ENCODE measurements at places on chromosomes 13 and 19.
A peak's percentile ranks its signal among the peaks of the same experiment; 100 is the strongest.

DNA sequence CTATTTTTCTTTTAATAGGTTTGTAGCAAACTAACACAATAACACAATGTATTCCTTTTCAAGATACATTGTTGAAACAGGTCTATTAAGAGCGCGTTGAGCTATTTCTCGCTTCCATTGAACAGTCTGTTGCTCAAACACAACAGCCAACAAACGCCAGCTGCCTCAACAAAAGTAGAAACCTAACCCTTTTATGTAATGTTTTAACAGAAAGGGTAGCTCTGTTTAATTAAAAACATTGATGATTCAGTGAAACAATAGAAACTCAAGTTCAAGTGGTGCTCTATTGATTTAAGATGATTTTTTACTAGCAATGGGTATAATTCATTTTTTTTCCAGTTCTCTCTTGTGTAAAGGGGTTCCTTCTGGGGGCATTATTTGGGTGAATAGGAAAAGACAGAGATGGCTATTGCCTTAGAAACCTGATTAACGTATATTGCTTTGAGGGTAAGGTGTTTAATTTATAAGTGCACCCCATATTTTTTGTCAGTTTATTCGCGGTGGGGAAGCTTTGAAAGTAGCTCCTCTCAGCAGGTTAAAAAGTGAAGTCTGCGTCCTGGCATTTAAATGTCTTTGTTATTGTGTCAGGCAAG, 14.9 kb downstream of the ZIC2 start:
- no peak for DNase-seq

DNA sequence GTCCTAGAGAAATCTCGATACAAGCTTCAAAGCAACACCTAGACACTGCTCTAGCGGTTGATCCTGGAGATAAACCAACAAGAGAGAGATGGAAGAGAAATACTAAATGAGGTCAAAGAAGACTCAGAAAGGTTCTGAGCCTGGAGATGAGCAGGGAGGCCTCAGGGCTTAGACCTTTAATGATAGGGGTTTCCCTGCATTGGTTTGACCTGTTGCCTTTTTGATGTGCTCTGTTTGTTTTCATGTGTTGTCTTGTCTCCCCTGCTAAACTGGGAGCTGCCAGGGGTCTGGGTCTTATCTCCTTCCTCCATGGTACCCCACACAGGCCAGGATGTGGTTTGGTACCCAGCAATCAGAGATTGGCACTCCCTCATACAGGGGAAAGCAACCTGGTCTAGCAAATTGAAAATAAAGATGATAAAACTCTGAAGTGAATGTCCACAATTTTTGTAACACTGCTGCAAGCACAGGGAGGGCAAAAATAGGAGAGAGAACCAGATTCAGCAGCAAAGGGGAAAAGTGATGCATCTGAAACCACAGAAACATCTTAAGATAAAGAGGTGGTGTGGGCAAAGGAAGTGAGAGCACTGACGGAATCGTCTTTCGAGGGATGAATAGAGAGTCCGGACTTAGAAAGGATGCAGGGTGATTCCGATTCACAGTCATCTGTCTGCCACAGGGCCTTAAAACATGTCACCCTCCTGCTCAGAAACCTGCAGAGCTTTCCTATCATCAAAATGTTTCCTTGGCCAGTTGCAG, 3.5 kb downstream of the FFAR2 start:
- no peak for DNase-seq

- no peak for DNase-seq
Observed at GRCh38 chr13:47044842-47045241, 148.0 kb upstream of the HTR2A start.

DNA sequence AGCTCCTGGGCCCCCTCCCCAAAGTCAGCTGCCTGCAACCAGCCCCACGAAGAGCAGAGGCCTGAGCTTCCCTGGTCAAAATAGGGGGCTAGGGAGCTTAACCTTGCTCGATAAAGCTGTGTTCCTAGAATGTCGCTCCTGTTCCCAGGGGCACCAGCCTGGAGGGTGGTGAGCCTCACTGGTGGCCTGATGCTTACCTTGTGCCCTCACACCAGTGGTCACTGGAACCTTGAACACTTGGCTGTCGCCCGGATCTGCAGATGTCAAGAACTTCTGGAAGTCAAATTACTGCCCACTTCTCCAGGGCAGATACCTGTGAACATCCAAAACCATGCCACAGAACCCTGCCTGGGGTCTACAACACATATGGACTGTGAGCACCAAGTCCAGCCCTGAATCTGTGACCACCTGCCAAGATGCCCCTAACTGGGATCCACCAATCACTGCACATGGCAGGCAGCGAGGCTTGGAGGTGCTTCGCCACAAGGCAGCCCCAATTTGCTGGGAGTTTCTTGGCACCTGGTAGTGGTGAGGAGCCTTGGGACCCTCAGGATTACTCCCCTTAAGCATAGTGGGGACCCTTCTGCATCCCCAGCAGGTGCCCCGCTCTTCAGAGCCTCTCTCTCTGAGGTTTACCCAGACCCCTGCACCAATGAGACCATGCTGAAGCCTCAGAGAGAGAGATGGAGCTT, 4.7 kb upstream of the CEACAM5 start:
- DNase-seq: no peak

DNA sequence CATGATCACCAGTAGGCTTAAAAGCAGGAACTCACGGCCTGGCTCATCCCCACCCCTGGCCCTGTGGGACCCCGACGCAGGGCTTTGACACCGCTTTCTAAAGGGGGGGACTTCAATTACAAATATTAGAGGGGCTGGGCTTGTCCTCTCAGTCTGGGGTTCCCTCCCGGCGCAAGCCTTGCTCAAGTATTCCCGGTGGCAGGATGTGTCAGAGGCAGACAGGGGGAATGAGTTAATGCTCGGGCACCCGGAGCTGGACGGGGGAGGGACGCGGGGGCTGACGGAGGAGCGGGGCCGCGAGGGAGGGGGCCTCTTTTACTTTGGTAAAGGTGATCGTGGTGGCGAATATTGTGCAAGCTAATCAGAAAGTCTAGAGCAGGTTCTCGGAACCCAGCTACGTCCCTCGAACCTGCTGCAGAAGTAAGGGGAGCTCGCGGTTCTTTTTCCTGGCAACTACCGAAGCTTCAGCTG, 1.1 kb downstream of the FGF14 start:
- no peak for DNase-seq

GRCh38 chr19:17951990-17952976, 14.6 kb upstream of the KCNN1 start:
- peak; percentile 30 for DNase-seq

- no peak for DNase-seq
Observed at GRCh38 chr19:40413291-40413845, at the start of gene PRX. PRX (minus strand) TSS chr19:40413378; CDS start chr19:40407932, 5,446 bp downstream.

GRCh38 chr19:2050349-2050990, 574 bp downstream of the MKNK2 start:
- DNase-seq: no peak

DNA sequence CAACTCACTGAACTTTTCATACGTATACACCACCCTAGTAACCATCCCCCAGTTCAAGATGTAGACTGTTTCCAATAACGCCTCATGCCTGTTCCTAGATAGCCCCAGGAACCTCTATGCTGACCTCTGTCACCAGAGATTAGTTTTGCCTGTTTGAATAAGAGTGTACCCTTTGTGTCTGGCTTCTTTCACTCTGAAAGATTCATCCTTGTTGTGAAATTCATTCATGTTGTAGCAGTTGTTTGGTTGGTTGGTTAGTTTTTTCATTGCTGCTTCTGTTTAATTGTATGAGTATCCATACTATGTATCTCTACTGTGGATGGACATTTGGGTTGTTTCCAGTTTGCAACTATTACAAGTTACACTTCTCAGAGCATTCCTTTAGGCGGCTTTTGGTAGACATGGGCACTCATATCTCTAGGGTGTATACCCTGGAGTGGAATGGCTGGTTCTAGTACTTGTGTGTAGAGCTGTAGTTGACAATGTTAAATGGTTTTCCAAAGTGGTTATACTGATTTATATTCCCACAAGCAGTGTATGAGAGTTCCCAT, 1.6 kb downstream of the RNASEH2B start:
- no peak for DNase-seq

DNA sequence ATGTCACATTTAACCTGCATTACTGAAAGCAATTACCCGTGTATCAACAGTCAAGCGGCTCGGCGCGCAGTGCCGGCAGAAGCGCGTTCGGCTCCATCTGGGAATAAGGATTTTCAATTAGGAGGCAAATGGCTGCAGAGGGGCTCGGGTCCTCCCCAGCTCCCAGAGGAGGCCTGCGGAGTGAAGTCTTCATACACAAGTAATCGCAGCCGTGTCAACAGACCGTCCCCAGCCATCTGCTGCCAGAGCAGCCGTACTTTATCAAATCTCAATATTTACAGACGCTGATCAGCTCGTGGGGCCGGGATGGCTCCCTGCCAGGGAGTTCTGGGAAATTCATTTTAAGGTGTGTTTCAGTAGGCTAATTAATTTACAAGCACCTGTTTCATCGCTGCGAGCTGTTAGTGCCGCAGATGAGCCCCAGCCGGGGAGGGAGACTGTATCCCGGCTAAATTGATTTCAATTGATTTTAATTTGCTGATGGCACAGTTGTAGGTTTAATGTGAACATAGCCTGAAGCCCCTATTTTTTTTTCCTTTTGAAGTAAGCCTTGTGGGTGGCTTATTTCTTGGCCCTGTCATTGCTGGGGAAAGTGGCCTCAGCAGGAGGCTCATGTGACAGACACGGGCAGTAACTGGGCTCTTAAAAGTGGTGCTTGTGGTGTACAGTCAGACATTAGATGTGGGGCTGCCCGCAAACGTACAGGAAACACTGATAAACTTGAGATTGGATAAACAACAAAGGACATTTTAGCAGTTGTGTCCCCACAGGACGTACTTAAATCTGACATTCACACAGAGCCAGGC, 252.7 kb downstream of the TEX29 start:
- DNase-seq: no peak

DNA sequence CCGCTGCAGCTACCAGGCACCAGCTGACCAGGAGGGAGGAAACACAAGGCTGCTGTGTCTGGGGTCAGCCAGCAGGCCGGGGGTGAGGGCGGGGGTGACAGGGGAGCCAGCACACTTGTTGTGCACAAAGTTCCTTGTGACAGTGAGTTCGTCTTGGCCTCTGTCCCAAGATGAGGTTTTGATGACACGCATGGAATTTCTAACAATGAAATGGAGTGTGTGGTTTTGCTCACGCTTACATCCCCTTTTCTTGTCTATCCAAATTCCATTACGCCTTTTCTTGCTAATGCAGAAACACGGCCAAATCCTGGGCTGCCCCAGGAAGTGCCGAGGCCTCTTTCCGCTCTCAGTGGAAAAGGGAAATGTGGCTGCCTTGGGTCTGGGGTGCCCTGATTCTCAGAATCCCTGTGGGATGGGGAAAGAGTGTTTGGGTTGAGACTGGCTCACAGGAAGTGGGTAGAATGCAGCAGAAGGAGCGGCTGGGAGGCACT, 73.8 kb downstream of the GADD45B start:
- no peak for DNase-seq

DNA sequence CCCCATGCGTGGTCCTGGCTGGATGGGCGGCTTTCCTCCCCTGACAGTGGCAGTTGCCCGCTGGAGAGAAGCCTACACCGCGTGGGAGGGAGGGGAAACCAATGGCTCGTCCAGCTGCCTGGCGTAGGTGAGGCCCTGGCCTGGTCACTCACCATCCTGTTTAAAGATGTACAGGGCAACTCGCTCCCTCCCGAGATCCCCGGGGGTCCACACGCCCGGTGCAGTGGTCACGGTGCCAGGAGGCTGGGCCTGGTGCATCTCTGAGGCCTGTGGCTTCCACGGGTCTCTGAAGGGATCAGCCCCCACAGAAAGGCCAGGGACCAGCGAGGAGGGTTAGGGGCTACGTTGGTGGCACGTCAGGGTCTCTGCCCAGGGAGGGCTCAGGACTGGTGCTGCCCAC, 156.5 kb downstream of the KDM4B start:
- no peak for DNase-seq

DNA sequence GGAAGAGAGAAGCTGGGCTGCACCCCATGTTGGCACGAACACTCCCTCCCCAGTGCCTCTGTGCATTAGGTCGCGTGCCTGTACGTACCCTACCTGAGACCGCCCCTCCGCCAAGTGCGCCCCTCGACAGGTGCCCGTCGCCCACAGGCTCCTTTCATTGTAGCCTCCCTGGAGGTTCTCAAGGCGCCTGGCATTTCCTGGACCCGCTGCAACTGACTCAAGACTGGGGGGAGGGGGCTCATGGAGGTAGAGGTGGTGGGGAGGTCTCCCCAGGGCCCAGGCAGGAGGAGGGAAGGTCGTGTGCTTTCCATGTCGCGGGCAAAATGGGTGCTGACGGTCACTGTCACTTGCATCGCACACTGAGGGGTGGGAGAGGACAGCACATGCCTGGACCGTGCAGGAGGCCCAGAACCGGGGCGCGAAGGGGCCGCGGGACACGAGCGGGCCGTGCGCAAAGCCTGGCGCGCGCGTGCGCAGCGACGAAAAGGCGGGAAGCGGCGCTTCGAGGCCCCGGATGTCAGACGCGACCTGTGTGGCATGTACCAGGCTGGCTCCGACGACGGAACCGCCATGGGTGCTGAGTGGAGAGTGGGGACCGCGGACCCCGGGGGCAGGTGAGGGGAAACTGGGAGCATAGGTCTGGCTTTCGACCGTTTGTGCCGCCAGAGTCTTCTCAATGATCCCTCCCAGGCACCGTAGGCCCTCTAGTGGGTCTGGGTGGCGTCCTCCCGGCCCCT, 16.5 kb downstream of the NFIX start:
- no peak for DNase-seq

DNA sequence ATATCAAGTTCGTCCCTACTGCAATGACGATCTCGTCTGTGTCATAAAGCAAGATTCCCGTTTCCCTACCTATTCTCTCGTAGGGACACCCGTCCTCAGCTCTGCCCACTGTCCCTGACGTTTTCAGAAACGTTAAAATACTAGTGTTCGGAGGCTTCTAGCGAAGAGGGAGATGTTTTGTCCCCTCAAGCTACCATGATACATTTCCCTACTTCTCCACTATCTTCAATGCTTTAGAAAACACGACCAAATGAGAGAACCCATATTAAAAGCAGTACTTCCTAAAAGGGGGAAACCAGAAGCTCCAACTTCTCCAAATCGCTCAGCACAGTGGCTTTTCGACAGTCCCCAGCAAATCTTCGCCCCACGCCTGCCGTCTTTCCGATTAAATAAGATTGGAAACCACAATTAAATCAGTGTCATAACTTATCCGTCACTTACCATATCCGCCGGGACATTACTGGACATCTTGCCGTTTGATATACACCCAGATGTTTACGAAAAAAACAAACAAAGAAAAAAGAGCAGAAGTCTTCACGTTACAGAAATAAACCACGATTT, 1.3 kb downstream of the UBL3 start:
- DNase-seq: no peak
